ENCODE measurements at places on chromosomes 13 and 19.

DNA sequence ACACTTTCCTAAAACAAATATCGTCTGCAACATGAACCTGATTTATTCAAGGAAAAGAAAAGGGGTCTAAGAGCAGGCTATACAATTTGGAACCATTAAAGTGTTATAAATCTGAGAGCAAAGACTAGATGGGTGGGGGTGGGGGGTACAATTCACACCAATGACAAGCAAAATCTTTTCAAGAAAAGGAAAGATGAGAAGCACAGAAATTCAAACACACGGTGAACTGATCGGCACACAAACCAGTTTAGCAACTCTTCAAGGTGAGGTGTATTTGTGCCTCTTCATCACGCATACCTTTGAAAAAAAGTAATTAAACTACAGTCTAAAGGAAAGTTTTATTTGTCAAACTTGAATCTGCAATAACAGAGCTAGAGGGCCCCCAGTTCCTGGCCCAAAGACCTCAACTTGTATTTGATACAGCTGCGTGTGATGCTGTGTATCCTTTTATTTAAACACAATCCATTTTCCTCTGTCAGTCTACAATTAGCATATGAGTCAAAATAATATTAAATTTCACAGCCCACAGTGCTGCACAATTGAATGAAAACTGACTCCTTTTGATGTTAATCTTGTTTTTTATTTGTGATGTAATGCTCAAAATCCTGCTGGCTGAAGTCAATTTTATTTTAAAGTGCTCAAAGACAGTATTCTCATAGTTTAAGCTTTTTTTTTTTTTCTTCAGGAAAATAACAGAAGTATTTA is 14.2 kb downstream of the EFNB2 start:
- no peak for DNase-seq

DNA sequence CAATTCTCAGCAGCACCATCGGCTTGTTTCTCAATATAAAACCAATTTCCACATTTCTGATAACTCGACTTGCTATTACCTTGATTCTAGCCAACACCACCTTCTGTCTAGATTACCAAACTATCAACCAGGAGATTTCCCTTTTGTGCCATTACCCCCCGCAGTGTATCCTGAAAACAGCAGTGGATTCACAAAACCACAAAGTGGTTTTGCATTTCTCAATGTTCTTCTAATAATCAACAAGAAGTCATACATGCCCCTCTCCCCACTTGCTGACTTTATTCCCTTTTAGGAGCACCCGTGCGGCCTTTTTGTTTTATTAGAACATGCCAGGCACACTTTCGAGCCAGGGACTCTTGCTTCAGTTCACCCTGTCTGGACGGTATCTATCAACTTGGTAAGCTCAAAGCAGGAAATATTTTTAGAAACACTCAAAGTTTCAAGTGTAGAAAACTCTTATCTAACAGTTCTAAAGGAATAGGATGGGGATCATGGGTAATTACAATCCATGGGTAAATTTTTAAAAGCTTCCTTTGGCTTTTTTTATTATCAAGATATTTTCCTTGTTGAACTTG is 967.4 kb downstream of the EFNB2 start:
- no peak for DNase-seq

DNA sequence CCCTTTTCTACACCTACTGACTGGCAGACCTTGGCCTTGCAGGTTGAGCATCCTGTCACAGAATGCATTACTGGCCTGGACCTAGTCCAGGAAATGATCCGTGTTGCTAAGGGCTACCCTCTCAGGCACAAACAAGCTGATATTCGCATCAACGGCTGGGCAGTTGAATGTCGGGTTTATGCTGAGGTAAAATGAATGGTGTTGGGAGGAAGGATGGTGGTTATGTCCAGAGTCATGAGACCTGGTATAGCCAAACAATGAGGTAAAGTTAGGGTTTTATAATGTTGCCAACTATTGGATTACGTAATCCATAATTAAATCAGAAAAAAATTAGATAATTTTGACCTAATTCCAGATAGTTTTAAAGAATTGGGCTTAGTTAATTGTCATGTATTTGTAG is 212.5 kb downstream of the PCCA start:
- peak; percentile 23 for DNase-seq

- peak; percentile 86 for DNase-seq
Measured at GRCh38 chr19:18894254-18895037, 1.5 kb downstream of the CERS1 start.

- DNase-seq = no peak
Measured at GRCh38 chr19:36115453-36116343, at the start of gene TBCB. TSS of gene TBCB (plus strand) at chr19:36115468. CDS start at chr19:36115561, 93 bp downstream.

GRCh38 chr13:20968745-20969144 is 66.2 kb upstream of the XPO4 start:
- no peak for DNase-seq

DNA sequence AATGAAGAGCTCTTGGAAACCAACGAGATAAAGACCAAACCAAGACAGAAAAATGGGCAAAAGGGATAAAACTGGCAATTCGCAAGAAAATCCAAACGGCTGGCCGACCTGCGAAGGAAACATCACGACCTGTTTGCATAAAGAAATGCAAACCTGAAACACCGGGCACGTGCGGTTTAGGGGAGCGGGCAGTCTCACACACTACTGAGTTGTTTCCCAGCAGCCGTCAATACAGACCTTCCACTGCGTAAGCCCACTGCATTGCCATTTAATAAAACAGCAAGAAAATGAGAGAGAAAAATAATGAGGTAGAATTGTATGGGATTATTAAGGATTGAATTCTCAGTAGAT is 642 bp upstream of the PEG3 start:
- no peak for DNase-seq

- DNase-seq = no peak
Measured at GRCh38 chr19:1489463-1490310, 463 bp downstream of the PCSK4 start.
